ENCODE measurements at places on chromosomes 16 and 17.

DNA sequence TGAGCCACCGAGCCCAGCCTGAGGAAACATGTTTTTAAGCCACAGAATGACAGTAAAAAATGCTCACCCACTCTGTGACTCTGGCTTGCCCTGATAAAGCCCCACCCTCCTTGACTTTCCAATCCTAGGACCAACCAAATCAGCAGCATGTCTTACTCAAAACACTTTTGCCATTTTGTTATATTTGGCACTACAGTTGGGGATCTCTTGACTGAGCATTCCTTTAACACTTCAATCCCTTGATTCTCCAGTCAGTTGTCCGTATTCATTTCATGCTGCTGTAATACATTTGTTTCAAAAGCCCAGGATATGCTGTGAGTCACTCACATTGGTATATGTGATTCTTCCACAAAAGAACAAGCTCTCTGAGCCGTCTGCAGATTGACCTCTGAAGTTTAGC, 8.2 kb downstream of the MYH3 start:
- DNase-seq: peak; percentile 49

DNA sequence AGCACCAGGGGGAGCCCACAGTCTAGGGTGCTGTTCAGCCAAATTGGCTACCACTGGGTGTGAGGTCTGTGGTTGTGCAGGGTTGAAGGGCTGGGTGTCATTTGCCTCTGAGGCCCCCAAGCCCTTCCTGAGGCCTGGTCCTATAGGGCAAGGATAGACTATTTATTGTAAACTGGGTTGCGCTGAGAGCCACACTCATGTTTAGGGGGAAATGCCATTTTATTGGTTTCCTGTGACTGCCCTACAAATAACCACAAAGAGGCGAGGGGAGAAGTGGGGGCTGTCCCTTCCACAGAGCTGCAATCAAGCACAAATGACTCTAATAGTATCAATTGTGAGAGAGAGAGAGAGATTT, 3.6 kb upstream of the ZCCHC14 start:
- DNase-seq: no peak

GRCh38 chr17:15431196-15431595, 36.2 kb downstream of the CDRT4 start:
- DNase-seq: no peak

- no peak for DNase-seq
Observed at GRCh38 chr16:77374384-77374783, 60.5 kb downstream of the ADAMTS18 start.

GRCh38 chr16:88462396-88462795, 9.3 kb downstream of the ZFPM1 start:
- DNase-seq: no peak

- peak; percentile 52 for DNase-seq
Observed at GRCh38 chr17:1720856-1721386, 3.6 kb upstream of the WDR81 start.

- peak; percentile 52 for DNase-seq
Observed at GRCh38 chr16:2150418-2151187, 2.2 kb downstream of the RAB26 start.

DNA sequence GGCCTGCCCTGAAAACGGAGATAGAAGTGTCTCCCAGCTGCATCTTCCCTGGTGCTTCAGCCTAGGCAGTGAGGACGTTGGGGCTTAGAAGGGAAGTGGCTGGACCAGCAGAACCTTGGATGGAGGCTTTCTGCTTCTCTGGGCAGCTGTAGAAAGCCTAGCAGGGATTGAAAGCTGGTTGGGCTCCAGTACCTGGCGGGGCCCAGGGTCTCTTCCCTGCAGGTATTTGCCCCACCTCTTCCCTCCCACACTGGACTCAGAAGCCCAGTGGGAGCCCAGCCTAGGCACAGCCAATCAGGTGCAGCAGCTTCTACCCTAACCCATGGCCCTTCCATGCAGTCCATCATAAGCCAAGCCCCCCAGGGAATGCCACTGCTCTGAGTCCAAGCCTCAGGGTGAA, 190.3 kb upstream of the IRX6 start:
- DNase-seq: no peak

All from EL (cell line).